Endothelial cell (in vitro differentiated cells): ENCODE measurements at places on chromosomes 16 and 17. TPM values are rescaled to one million over a fixed set of nuclear protein-coding genes. Genes with fewer than 3 reads are reported as not detected.

Gene CTRB2
- total RNA-seq, result not detected

Gene SLC7A5
- 18.8 TPM for total RNA-seq

Gene ZNF19
- 7.5 TPM for total RNA-seq

Gene HBA1
- not detected for total RNA-seq

Gene HLF
- not detected for total RNA-seq

Gene CETP
- 7.8 TPM for total RNA-seq
